ENCODE measurements at places on chromosomes 5 and 9.

DNA sequence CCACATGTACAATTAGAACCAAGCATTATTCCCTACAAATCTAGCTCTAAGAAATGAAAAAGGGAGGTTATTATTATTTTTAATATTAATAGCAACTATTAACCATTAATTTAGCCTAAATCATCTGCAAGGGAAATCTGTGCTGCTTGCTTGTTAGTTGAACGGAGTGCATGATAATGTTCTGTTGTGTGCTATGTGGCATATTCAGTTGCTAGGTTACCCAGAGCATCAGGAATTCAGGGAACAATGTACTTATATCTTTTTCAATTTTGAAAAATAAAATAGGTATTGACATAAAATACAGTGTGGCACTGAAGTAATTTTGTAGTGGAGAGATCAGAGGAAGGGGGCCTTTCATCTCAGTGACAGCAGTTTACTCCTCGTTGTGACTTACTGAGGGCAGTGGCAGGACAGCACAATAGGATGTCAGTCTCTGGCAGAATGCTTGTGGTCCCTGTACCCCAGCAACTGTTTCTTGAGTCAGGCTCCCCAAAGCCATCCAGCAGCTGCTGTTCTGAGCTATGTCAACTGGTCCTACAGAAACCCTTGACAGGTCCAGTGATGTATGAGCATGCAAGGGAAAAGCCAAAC, 173.6 kb downstream of the TMEM161B start:
- no peak for DNase-seq

DNA sequence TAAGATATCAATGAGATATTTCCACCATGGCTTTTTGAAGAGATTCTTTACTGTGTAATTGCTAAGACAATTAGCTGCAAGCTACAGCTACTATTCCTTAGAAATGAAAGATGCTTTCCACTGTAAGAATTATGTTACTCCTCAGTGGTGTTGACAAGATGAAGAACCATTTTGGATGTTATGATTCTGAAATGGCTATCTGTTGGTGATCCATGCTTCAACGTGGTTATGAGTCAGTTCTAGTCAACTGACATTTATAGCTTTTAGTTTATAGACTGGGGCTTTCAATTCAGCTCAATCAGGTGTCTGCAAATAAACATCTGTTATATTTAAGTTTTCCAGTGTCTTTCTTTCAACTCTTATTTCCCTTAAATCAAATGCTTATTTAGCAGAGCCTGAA, 93.7 kb downstream of the SGCD start:
- DNase-seq: no peak

DNA sequence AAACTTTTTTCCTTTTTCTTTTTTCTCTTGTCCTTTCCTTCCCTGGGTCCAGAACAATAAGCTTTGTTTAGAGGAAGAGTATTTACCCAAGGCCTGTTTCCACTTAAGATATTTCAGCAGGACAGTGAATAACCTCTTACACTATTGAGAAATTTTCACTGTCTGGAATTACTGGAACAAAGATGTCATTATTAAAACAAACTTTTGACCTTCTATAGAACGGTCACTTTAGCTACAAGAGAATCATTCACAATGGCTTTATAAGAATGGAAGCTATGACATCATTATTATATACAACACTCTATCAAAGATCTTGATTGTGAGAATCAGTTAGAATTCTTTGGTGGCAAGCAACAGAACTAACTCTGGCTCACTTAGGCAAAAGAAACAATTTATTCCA, 22.0 kb upstream of the ARHGAP26 start:
- no peak for DNase-seq

- no peak for DNase-seq
These were observed 1.1 kb upstream of the SNX24 start for GRCh38 chr5:122844136-122844909.

- DNase-seq: no peak
These were observed 1.3 kb upstream of the EBF1 start for GRCh38 chr5:159100782-159101646.

DNA sequence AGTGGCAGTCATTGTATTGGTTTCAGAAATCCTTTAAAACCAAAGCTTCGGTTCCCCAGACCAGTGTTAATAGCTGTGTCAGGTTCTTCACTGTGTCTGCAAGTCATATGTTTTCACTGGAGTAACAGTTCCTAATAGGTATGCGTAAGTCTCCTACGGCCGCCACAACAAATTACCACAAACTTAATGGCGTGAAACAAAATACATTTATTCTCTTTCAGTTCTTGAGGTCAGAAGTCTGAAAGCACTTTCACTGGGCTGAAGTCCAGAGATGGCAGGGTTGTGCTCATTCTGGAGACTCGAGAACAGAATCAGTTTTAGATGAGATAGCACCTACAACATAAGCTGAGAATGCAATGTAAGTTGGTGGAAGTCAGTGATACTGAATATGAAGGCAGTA, 556.2 kb downstream of the TLE4 start:
- no peak for DNase-seq

DNA sequence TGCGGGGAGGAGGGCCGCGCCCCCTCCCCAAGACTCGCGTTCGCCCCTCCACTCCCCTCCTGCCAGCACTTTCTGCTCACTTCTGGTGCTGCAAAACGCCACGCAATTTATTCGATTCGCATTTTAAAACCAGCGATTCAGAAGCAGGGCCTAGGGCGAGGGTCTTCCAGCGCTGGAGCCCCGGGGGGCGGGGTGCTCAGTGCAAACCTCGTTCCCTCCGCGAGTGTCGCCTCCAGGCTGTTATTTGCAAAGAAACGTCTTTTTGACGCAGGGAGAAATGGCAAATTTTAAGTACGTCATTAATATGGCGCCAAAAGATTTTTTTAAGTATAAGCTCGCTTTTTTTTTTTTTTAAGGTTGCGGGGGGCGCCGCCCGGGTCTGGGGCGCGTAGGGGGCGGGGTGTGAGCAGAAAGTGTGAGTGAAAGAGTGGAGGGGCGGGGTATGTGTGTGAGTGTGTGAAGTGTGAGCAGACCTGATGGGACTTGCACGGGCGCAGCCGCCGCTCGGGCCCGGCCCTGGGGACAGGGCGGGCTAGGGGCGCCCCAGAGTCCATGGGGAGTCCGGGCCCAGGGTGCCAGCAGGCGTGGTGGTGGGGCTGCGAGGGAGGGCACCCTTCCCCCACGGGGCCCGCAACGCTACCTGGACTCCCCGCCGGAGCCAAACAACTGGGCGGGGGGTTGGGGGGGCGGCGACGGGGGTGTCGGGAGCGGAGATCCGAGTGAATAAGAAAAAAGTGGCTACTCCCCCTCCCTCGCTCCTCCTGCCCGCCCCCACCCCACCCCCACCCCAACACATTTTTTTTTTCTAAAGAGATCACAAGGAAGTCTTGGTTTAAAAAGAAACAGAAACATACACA, at the start of gene JADE2:
TSS of gene JADE2 (plus strand) at position 845 of the 857 bp plus-strand sequence. CDS start 10,188 bp downstream, outside the sequence.
- DNase-seq: peak; percentile 77

DNA sequence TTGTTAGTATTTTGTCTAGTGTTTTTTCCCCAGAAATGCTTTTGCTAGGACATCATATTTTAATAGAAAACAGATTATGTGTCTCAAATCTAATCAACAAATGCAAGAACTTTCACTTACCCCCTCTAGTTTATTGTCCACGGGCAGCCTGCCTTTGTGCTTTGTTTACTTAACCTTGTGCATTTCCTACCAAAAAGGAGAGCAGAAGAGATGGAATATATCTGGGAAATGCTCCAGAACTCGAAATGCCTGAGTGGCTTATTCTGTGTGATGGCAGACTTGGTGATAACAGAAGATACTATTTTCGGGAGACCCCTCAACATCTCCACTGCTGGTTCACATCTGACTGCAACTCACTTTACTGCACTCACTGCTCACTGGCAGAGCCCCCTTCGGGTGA, 33.3 kb upstream of the SPDL1 start:
- DNase-seq: no peak

DNA sequence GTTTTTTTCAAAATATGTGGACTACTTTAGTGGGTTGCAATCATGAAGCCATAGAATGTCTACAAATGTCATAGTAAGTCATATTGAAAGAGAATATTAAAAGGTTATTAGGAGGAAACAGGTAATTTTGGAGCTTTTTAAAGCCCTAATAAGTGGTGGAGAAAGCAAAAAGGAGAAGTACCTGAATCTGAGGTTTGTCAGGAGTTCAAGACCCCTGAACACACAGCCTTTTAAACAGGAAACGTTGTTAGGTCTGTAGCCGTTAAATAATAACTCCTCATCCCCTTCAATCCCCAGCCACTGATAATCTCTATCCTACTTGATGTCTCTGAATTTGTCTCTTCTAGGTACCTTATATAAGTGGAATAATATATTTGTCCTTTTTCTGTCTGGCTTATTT, 51.1 kb downstream of the SPEF2 start:
- DNase-seq: no peak

GRCh38 chr9:31445960-31446359, 938.5 kb upstream of the ACO1 start:
- no peak for DNase-seq

DNA sequence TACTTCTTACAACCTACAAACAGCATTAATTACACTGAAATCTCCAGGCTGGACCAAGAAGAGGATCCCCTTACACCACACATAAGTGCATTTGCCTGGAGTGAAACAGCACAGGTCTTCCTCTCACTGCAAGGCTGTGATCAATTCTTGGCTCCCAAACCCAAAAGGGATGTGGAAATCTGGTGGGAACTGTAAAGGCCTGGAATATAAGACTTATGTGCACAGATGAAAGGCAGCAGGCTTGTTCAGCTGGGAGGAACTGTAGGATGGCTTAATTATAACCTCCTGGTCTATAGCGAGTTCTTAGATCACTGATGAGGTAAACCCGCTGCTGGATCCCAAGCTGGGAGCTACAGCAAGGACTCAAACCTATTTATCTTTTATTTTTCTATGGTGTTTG, 182.9 kb upstream of the TNC start:
- DNase-seq: no peak

DNA sequence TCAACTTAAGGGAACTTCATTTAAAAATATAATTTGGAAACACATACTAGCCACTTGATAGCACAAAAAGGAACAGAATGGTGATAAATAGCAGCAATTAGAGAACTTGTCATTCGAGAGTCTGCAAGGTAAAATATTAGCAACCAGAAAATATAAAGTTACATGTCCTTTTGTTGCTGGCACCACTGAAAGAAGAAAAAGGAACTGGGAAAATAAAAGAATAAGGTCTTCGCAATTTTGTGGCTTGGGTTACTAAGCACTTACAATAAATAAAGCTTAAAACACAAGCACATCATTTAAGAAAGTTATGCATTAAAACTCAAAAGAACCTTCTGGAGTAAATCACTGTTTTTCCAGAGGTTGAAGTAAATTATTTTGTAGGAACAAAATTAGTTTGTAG, 149.9 kb upstream of the FBN2 start:
- no peak for DNase-seq

DNA sequence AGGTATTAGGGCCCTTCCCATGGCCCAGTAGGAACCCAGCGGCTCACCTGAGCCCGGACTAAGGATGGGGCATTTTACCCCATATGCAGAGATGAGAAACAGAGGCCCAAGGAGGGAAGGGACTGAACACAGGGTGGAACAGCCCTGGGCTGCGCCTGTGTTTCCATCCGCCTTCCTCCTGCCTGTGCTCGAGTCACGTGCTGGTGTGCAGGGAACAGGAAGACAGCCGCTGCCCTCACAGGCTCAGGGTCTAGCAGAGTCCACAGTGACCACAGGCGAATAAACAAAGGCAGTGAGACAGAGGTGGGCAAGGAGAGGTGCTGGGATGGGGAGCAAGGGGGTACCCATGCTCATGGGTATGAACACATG, 129.4 kb downstream of the C9orf50 start:
- DNase-seq: no peak

GRCh38 chr9:15714746-15715145, 161.9 kb downstream of the CCDC171 start:
- DNase-seq: no peak

- DNase-seq: no peak
These were observed 54.5 kb upstream of the RAD23B start for GRCh38 chr9:107228496-107229039.

- no peak for DNase-seq
These were observed 21.6 kb downstream of the FBXW11 start for GRCh38 chr5:171984748-171985419.

- DNase-seq: no peak
These were observed 1485.7 kb upstream of the CDH9 start for GRCh38 chr5:28523888-28524635.

GRCh38 chr9:92669527-92669889, 423 bp downstream of the IPPK start:
- DNase-seq: no peak

DNA sequence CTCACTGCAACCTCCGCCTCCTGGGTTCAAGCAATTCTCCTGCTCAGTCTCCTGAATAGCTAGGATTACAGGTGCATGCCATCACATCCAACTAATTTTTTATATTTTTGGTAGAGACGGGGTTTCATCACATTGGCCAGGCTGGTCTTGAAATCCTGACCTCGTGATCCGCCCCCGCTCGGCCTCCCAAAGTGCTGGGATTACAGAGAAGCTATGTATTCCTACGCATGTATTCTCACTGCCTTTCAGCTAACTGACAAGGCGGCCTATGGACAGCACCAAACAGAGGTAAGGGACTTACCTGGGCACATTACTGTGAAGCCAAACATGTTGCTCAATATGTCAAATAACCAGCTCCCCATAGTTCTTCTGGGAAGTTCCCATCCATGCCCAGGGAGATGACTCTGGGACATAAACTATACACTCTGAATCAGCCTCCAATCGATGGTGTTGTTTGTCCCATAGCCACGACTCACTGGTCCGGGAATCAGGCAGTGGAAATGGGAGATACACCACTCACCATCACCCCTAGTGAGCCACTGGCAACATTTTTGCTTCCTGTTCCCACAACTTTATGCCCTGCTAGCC, 114.6 kb downstream of the SYK start:
- no peak for DNase-seq

- DNase-seq: no peak
These were observed 116.0 kb downstream of the NMUR2 start for GRCh38 chr5:152288917-152289595.

DNA sequence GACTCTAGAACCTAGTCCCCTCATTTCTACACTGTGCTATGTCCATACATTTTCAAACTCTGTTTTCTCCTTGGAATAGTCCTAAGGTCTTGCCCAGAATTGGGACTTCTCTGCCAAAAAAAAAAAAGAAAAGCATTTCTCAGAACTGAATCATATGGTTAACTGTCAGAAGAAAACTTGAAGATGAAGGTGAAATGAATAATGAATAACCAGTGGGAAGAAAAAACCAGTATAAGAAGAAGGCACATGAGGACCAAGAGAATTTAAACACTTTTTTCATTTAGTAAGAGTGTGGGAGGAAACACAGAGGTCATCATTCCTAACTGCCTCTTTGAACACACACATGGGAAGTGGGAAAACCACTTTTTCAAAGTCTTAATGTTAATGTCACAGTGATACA, 197.7 kb downstream of the PRELID2 start:
- no peak for DNase-seq

- no peak for DNase-seq
These were observed 35.8 kb upstream of the MAST4 start for GRCh38 chr5:66560371-66560770.

DNA sequence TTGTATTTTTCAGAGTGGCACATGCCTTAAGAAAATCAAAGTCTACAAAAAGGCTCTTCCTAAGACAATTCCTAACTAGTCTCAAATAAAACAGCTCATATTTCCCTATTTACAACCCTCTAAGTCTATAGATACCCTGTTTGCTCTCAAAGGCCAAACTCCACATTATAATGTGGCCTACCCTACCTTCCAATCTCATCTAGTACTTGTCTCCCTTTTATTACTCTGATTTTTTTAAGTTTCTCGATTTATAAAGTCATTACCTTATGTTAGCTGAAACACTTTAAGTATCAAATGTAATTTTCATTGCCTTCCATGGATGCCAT, 19.4 kb downstream of the KIAA1191 start:
- DNase-seq: no peak

All from GDM1 (cell line).